NCI-H1092 treated with DMSO at 0.1 percent for 48 hours (cell line): ENCODE measurements at places on chromosomes 4 and X.
A peak's percentile ranks its signal among the peaks of the same experiment; 100 is the strongest.

- DNase-seq: no peak
These were observed 31.7 kb upstream of the APLN start for GRCh38 chrX:129686422-129686948.

- no peak for DNase-seq
These were observed 232.9 kb upstream of the F9 start for GRCh38 chrX:139297638-139298037.

DNA sequence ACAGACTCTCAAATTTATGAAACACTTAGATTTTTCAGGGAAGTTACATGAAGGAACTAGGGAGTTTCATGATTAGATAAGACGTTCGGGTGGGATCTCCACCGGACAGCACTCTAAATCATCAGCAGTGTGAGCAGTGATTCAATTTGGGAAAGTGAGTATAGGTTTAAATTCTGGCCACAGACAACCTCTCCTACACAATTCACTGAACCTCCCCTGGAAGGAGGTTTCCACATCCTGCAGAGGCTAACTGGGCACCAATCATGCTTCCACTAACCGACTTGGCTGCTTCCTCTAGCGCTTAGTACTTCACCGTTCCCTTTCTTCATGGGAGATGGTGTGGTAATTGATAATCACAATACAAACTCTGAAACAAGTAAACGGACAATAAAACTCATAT, 5.6 kb downstream of the CXCL9 start:
- no peak for DNase-seq

- DNase-seq: peak; percentile 1
These were observed 16.8 kb upstream of the DMP1 start for GRCh38 chr4:87633243-87633642.

- DNase-seq: no peak
These were observed 6.1 kb upstream of the CYSLTR1 start for GRCh38 chrX:78333521-78333920.

DNA sequence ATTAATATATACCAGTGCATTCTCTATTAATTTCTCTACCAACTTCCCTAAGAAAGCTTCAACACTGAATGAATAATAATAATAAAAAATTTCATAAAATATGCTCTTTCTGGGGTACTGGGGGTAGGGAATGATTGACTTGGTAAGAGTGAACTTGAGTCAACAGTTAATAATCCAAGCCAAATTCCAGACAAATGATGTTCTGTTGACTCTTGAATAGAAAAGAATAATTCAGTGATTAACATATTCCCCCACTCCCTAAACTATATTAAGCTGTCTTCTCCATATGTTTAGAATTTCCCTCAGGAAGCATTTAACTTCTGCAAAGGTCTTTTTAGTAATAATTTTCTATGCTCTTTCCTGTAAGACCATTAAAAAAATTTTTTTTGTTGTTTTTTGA, 12.3 kb downstream of the PGRMC2 start:
- no peak for DNase-seq

- DNase-seq: no peak
These were observed 112.1 kb downstream of the ARHGAP6 start for GRCh38 chrX:11553594-11553993.

DNA sequence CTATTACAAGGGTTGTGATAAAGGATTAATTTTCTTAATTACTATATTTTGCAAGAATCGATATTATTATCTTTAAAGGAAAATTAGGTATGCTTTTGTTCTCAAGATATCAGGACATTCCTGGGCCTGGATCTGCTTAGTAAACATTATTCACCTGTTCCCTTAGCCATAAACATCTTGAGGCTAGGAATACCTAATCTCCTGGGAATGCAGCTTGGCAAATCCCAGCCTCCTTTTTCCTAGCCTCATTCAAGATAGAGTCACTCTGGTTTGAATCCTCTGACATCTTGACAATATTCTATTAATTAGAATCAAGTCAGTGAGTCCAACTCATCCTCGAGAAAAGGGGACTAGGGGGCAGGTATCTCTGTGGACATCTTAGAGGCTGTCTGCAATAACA, 327.1 kb downstream of the STIM2 start:
- DNase-seq: no peak

DNA sequence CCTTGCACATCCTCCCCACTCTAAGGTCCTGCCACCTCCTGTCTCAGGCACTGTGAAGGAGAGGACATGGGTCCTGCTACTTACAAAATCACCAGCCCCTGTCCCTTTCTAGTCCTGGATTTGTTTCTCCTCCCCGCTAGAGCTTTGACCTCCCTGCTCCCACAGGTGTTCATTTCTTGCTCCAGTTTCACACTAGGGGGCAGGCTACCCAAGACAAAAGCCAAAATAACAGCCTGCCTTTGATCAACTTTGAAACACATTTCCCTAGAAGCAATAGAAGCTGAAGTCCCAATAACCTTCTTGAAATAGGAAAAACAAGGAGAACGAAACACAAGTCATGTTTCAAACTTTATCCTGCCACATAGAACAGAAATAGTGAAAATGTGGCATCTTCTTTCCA, 164.4 kb downstream of the QDPR start:
- DNase-seq: peak; percentile 2

GRCh38 chr4:185399466-185399865, 2.8 kb downstream of the ANKRD37 start:
- no peak for DNase-seq

DNA sequence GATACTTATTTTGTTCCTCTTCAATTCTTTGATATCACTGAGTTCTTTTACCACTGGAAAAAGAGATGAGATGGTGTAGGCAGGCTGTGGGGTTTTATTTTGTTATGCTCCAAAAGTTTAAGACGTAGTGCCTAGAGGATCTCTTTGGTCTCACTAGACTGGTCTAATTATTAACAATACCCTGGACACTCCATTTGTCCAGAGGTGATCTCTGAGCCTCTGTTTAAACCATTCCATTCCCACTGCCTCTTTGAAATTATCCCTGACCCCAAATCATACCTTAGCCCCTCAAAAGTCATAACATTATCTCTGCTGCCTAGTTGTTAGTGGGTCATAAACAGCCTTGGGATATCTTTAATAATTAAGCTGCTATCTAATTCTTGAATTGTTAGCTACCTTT, 24.2 kb downstream of the SMPX start:
- DNase-seq: no peak

GRCh38 chr4:183960962-183961541, 55.9 kb downstream of the STOX2 start:
- DNase-seq: peak; percentile 56

DNA sequence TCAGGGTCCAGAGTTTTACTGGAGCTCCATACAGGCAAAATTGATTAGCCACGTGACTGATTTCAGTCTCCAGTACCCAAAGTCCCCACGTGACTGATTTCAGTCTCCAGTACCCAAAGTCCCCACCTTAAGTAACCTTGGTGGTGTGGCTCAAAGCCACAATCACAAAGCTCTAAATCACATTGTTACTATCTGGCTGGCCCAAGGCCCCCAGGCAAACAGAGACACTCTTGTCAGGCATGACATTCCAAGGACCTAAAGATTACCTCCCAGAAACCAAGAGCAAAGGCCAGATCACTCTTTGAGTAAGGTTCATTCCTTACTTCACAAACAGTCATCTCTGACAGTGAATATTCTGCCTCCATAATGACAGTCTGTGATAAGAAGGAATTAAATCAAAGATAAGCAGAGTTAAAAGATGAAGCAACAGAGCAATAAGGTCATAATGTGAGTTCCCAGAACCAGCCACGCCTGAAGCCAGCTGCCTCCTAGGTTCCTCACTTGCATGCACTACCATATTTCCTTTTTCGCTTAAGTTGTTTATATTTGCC, 78.5 kb downstream of the ANXA3 start:
- no peak for DNase-seq

DNA sequence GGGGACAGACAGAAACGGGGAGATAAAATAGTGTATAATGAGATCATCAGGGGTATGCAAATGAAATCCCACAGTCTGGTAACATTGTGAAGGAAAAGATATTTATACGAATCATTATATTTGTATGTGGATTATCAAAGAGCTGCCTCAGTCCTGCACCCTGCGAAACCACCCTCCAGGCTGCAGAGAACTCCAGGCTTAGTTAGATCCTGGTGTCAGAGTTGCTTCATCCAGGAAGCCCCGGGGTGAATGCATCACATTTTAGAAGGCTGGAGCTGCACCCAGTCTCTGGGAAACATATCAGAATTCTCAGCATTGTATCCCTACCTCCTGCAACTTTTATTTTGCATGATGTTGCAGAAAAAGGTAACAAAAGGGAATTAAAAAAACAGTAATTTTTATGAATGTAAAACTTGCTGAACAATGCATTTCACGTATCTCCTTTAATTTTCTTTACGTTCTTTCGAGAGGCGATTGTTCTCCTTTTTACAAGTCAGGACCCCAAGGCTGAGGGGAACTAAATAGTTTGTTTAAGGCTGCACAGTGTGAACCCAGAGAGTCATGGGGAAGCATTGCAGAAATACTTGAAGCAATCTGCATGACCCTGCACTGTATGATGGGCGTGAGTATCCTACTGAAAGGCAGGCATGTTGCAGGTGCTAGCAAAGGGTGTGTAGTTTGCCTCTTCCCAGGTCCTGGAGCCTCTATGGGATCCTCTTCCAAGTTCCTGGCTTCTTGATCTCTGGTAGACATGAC, 299.5 kb upstream of the CLNK start:
- no peak for DNase-seq

- DNase-seq: peak; percentile 89
These were observed 66.0 kb downstream of the TBL1X start for GRCh38 chrX:9530848-9531274.

GRCh38 chr4:132827522-132827921, 321.6 kb upstream of the PCDH10 start:
- no peak for DNase-seq

- DNase-seq: no peak
These were observed 3.1 kb downstream of the MGST2 start for GRCh38 chr4:139668658-139669201.

DNA sequence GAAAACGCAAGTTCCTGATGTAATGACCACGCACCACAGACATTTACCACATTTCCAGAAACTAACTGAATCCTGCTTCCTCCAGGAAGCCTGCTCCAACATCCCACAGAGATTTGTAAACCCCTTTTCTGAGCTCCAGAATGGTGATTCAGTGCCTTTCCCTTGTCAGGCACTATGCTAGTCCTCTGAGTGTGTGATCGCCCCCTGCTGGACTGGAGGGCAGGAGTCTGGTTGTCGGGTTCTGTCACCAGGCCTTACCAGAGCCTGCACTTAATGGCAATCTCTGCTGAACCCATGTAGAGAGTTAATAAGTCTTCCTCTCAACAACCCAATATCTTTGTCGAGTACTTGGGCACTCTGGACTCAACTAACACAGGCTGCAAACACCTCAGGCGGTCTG, 14.5 kb upstream of the KDM5C start:
- DNase-seq: no peak

GRCh38 chr4:72809208-72809607, 240.2 kb upstream of the ADAMTS3 start:
- no peak for DNase-seq

DNA sequence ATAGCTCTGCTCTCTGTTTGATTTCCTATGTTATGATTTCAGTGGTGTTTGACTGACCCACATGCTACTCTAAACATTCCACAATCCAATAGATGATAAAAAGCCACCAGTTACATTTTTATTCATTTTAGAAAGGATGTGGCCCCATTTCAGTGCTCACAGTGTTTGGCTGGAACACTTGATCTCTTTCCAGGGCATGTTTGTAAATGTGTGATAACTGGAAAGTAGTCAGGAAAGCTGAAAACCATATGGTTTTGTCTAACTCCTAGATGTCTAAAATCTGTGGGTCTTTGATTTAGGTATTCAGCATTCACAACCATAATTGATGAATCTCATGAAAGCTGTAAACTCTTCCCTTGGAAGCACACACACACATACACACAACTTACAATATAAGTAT, 904.9 kb upstream of the AGA start:
- no peak for DNase-seq

- DNase-seq: no peak
These were observed 60.7 kb downstream of the HPGD start for GRCh38 chr4:174461466-174462106.

- no peak for DNase-seq
These were observed 578.2 kb downstream of the KLHL13 start for GRCh38 chrX:117538178-117539089.

DNA sequence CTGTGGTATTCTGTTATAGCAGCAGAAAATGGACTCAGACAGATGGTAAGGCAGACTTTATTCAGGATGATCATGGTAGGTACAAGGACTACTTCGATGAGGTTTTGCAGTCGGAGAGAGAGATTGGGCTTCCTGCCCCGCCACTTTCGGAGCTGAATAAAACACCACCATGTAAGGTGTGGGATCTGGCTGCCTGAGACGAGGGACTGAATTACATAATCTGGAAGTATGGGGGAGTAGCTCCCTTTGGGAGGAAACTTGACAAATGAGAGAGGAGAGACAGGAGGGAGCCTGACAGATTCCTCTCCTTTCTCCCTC, 255.5 kb upstream of the GATB start:
- DNase-seq: no peak
